ENCODE measurements at places on chromosomes 4 and X. TPM values are rescaled to one million over a fixed set of nuclear protein-coding genes. Genes with fewer than 3 reads are reported as not detected.

The FABP2 gene
- not detected for total RNA-seq

The FRG2 gene
- not detected for total RNA-seq

DNA sequence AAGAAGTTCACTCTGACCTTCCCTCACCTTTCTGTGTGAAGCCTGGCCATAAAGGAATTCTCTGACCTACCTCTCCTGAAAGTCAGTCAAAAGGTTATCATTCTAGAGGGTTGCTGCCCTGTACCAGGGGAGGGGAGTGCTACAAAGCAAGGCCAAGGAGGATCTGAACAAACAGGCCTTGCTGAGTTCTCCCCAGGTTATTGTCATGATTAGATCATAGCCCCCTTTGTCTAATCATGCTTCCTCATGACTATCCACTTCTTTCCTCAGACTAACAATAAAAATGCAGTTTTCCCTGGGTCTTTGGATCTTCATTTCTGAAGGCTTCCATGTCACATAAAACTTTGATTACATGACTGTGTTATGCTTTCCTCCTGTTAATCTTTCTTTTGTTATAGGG is 472.0 kb downstream of the IQCM start:
- DNase-seq = no peak

DNA sequence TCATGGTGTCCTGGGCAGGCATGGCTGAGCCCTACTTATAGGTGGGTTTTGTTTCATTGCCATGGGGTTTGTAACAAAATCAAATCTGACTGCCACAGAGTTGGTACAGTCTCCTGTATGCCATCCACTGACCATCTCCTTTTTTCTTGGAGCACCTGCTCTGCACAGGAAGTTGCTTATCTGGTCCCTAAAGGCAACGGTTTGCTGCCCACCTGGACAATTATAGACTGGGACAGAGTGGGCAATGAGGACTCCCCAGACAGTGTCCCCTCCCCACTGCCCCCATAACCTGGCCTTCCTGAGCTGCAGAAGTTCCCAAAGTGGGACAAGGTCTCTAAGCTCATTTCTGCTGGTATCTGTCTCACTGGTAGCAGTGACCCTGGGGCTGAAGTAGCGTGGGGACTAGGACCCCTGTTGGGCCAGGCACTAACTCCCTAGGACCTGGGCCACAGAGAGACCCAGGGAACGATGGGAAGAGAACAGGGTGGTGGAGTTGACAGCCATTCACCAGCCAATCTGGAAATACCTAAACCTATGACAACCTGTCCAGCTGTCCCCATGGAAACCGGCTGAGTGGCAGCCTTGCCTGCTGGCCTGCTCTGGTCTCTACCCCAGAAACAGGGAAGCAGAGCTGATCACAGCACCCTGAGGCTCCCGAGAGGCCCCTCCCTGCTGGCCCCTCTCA is 64.7 kb downstream of the WFS1 start:
- no peak for DNase-seq

- DNase-seq = no peak
Measured at GRCh38 chr4:25962393-25962792, 48.4 kb downstream of the SMIM20 start.

- peak; percentile 41 for DNase-seq
Measured at GRCh38 chr4:10123227-10124101, 6.9 kb upstream of the WDR1 start.

- DNase-seq = peak; percentile 6
Measured at GRCh38 chrX:21658152-21658737, at the start of gene KLHL34. KLHL34 (minus strand) TSS chrX:21658330; CDS start chrX:21657788, 542 bp downstream.

GRCh38 chr4:39823191-39823590 is 125.3 kb downstream of the UBE2K start:
- no peak for DNase-seq

DNA sequence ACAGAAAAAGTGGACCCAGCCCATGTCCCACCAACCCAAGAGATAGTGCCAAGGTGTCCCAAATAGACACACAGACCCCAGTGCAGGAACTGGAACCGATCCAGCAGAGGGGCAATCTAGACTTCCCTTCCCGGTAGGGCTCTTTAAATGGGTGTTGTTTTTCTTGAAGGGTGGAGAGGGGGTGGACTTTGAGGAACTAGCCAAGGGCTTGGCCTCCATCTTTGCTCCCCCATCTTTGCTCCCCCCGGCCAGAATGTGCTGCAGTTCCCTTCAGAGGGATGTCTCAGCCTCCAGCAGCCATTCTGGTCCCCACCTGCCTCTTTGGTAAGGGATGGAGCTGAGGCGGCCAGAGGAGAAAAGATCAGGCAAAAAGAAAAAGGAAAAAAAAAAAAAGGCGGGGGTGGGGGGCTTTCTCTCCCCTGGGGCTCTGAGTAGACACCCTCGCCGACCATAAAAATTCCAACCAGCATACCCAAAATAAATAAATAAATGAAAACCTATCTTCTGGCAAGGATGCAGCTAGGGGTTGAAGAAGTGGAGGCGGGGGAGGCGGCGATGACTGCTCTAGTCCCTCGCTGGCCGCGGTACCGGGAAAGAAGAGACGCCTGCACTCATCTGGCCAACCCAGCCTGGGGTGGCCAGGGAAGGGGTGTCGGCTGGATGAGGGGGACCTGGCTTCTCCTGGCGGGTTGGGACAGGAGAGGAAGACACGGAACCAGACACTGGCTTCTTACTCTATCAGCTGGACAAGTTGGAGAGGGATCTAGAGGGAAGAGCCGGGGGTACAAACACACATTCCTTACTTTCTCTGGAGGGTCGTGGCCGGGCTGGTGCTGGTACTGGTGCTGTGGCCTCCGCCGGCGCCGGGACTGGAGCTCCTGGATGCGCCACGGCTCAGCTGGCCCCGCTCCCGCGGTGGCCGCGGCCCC is 38.5 kb upstream of the IQSEC2 start:
- no peak for DNase-seq

GRCh38 chr4:88629826-88630225 is 37.5 kb downstream of the HERC3 start:
- DNase-seq = no peak

GRCh38 chrX:15815779-15816437 is 25.6 kb downstream of the ZRSR2 start:
- DNase-seq = peak; percentile 8
